ENCODE measurements at places on chromosomes 2 and 18. TPM values are rescaled to one million over a fixed set of nuclear protein-coding genes. Genes with fewer than 3 reads are reported as not detected.

GRCh38 chr2:62747169-62747568 is 41.7 kb downstream of the EHBP1 start:
- DNase-seq = no peak

The ZSWIM2 gene
- not detected for total RNA-seq

GRCh38 chr2:239630618-239631286 is 229.9 kb upstream of the HDAC4 start:
- DNase-seq = no peak

DNA sequence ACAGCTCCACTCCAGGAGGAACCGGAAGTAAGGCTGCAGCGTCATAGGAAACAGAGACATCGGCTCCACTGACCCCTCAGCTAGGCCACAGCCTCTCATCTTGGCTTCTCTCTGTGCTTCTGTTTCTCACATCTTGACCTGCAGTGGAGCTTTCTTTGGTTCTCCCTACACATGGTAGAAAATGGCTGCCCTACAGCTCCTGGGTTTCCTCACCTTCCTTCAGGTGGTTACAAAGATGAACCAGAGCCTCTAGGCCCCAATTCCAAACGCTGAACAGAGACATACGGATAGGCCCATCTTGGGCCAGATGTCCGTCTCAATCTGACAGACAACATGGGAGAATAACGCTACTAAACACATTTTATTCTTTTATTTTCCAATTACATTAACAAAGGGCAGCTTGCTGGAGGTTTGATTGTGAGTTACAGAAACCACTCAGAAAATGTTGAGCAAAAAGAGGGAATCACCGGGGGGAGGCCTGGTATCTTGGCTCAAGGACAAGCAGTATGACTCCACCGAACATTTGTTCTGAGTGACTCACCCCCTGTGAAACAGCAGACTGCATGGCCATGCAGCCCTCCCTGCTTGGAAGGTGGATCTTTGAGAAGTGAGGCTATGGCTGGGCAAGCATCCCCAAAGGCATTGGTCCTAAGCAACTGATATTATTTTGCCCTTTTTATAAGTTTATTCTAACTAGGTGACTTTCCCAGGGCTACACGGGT is 303.5 kb downstream of the CDCA7 start:
- no peak for DNase-seq

DNA sequence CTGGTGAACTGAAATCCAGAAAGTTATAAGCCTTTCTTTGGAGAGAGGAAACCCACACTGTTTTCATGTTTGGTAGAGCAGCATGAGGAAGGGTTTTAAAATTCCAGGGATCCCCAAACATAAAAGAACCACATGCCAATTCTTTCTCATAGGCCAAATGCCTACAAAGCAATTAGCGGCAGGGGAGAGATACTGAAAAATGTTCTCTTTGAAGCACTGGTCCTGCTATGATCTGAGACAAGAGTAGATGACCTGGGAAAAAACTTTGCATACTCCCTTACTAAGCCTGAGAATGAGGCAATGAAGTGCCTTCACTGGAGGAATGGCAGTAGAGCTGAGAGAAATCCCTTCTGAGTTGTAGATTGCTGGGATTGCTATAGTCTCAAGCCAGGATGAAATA is 1261.7 kb downstream of the DSC3 start:
- no peak for DNase-seq

GRCh38 chr18:53268455-53268854 is 928.5 kb downstream of the DCC start:
- DNase-seq = no peak

GRCh38 chr2:219521066-219521880 is 7.0 kb downstream of the ASIC4 start:
- DNase-seq = no peak

The RTP5 gene
- not detected for total RNA-seq

DNA sequence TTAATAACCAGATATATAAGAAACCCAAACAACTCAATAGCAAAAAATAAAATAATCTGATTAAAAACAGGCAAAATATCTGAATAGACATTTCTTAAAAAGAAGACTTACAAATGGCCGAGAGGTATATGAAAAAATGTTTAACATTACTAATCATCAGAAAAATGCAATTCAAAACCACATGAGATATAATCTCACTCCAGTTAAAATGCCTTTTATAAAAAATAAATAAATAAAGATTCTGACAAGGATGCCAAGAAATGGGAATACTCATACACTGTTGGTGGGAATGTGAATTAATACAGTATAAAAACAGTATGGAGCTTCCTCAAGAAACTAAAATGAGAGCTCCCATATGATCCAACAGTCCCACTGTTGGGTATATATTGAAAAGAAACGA is 33.9 kb upstream of the BMP10 start:
- DNase-seq = no peak

GRCh38 chr2:96233436-96233835 is 24.8 kb upstream of the STARD7 start:
- no peak for DNase-seq

DNA sequence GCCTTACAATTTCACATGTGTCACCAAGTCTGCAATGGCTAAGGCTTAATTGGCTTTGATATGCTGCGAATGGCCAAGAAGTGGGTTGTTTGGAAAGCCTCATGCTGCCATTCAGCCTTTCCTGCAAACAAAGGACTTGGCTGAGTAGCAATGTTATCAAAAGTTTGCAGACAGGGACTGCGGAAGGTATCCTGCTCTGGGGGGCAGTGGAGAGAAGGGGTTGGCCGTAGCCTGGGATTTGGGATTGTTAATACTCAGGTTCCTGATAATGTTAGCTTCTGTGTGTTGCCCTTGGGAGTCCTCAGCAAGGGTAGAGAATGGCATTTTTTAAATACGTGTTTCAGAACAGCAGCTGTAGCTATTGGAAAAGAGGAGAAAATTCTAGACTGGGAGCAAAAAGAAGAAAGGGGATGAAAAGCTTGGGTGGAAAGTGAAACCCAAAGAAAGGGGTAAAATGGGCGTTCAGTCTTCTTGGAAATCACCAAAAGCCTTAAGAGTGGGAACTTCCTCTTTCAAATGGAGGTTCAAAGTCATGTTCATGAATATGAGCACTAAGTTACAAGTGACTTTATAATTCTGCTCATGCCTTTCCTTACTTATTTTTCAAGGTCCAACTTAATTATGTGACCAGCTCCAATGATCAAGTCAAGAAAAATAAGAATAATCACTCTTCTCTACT is 325.1 kb downstream of the RNF144A start:
- DNase-seq = no peak

The RBKS gene
- 4.0 TPM for total RNA-seq

GRCh38 chr2:168166902-168167510 is 80.4 kb downstream of the STK39 start:
- DNase-seq = no peak

- no peak for DNase-seq
These were observed 42.3 kb downstream of the EN1 start for GRCh38 chr2:118805064-118805690.

The ANKRD62 gene
- not detected for total RNA-seq

DNA sequence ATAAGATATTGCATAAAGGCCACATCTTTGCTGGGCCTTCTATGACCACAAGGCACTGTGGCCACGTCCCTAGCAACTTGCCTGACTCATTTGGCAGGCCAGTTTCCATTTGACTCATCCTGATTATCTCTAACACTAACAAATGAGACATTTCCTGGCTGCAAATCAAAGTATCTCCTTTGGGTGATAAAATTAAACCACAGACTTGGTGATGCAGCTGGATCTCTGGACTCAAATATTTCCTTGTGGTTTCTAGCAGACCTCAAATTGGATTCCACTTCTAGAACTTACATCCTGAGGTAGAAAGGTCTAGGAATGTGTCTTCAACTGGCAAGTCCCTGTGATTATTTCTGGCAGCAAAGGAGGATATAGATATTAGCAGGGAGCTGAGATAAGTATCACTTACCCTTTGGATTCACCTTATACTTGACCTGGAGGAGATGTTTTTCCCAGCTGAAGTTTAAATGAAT is 167.9 kb upstream of the NXPH2 start:
- no peak for DNase-seq

- no peak for DNase-seq
These were observed 31.2 kb downstream of the C1D start for GRCh38 chr2:68031542-68032160.

The SRD5A2 gene
- total RNA-seq = not detected

The STAM2 gene
- 27.0 TPM for total RNA-seq

- DNase-seq = no peak
These were observed 74.8 kb downstream of the BCL11A start for GRCh38 chr2:60478660-60479059.

DNA sequence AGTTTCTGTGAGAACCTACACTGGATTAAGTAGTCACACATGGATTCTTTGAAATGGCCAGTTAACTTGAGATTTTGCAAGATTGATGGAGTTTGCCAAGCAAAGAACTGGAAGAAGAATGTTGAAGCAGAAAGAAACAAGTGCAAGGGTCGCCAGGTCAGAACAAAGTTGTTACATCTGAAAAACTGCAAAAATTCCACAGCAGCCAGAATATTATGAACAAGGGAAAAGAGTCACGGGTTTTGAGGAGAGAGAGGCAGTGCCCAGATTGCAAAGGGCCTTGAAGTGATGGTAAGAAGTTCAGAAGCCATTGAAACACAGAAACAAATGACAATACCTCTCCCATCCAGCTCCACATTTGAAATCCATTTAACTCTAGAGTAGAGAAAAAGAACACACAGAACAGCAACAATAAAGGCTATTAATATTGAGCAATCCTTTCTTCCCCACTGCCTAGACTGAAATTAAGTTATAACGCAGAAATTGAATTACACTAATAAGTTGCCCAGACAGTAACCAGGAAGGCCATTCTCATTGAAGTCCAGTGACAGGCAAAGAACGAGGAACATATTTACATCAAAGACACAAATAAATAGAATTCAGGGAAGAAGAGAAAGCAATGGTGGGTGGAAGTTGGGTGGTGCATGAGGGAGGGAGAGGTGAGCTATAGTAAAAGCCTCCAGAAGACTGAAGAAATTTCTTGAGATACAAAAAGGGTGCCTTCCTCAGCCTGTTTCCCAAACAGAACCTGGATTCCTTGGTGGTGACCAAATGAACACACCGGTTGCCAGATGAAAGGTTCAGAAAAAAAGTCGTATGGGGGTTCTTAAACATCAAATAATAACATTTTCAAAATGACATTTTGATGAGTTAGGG is 80.6 kb downstream of the ARHGAP15 start:
- no peak for DNase-seq

The OR6B2 gene
- total RNA-seq = not detected

GRCh38 chr2:11998218-11998617 is 251.8 kb downstream of the LPIN1 start:
- DNase-seq = no peak

- no peak for DNase-seq
These were observed 250.6 kb downstream of the EIPR1 start for GRCh38 chr2:3126911-3127621.

DNA sequence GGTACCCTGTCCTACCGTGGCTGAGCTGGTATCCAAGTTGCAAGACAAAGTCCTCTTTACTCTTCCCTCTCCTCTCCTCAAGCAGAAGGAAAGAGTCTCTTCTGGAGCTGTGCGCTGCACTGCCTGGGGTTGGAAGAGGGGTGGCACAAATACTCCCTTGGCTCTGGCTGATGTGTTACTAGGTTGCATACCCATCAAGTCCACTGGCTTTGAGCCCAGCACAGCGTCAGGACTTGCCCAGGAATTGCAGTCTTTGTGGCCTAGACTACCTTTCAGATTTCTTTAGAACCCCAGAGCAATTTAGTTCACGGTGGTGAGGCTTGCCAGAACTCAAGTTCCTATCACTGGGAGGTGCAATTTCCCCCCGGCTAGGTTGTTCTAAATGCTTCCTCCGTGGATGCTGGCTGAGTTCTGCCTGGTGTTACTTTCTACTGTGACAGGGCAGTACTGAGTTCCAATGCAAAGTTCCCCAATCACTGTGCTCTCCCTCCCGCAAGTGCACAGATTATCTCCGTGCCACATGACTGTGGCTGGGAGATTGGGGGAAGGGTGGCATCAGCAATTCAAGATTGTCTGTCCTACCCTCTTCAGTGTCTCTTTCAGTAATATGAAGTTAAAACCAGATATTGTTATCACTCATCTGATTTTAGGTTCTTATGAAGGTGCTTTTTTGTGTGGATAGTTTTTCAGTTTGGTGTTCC is 13.4 kb downstream of the MYO3B start:
- no peak for DNase-seq

The MDH1B gene
- total RNA-seq = 0.68 TPM

The BUB1 gene
- total RNA-seq = 0.87 TPM

DNA sequence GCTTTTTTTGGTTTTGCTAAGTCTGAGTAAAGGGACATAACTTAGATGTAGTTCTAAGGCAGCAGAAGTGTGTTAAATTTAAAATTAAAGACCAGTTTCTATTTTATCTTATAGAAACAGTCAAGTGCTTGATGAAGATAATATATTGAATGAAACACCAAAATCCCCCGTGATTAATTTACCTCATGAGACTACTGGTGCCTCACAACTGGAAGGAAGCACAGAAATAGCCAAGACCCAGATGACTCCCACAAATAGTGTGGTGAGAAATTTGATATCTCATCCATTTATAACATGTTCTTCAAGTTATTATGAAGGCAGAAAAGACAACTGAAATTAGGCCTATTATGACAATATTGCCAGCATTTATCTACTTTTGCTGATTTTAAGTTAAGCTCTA is 45.6 kb downstream of the APLF start:
- no peak for DNase-seq

The PTPRM gene
- 102 TPM for total RNA-seq

DNA sequence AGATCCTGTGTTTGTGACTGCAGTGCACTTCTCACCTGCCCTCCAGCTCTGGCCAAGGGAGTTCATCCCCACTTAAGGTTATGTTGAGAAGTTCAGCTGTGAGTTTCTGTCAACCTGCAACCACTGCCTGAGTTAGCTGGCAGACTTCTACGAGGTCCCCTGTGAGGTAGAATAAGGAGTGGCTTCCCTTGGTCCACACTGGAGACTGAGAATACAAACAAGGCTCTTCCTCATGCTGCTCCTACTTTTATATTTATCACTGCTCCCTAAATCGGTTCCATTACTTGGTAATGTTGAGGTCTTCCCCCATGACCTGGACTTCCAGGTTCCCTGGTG is 353.2 kb upstream of the CWC22 start:
- DNase-seq = no peak

DNA sequence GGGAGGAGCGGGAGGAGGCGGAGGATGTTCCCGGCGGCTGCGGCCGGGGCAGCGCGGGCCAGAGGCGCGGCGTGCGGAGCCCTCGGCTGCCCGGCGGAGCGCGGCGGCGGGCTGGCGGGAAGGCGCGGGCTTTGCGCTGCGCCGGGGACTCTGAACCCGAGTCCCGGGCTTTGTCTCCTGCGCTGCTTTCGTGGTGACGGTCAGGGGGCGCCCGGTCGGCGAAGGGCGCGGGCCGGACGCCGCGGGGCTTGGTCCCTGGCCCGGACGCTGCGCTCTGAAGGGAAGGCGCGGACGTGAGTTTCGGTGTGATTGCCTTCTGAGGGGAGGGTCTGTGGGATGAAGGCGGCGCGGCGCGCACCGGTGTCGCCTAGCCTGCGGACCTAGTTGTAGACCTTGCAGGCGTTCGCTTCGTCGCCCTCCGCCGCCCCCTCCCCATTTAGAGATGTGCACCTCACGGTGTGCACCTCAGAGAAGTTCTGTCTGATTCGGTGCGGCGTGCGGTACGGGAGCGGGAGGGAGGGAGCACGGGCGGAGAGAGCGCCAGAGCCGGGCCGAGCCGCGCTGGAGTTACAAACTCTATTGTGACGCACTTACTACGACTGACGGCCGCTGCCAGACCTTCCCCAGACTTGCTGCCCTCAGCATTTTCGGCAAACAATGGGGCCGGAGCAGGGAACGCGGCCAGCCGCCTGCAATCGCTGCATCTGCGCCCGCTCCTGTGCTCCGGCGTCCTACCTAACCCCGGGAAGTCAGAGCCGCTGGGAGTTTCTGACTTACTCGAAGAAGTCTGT is 2.1 kb downstream of the BCL2L11 start:
- peak; percentile 92 for DNase-seq

- DNase-seq = no peak
These were observed 299.4 kb downstream of the AGAP1 start for GRCh38 chr2:235793163-235793752.

All from Right ventricle myocardium inferior (tissue), 1 donor.